Upper lobe of right lung (tissue), 1 donor: ENCODE measurements at places on chromosomes 11 and 22. TPM values are rescaled to one million over a fixed set of nuclear protein-coding genes. Genes with fewer than 3 reads are reported as not detected.
A peak's percentile ranks its signal among the peaks of the same experiment; 100 is the strongest.

Gene JAML
- 87.9 TPM for total RNA-seq

Gene NPTXR
- 6.3 TPM for total RNA-seq

DNA sequence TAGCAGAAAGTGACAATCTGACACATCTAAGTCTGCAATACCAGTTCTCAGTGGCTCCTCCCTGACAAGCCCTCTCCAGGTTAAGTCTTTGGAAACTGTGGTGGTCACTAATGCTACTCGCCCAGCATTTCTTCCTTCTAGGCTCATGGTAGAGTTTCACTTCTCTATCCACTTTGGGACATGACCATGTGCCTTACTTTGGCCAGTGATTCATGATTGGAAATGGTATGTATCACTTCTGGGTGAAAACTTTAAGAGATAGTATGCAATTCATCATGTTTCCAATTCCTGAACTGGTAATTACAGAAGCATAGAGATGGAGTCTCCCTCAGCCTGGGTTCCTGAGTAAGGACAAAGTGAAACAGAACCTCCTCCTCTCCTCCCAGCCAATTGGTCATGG is 151.5 kb upstream of the LMO1 start:
- H3K27ac ChIP-seq = no peak overlapping the region
- no peaks in the 10 kb centered on the region for H3K36me3 ChIP-seq
- H3K4me3 ChIP-seq = no peak overlapping the region
- DNase-seq = no peak

DNA sequence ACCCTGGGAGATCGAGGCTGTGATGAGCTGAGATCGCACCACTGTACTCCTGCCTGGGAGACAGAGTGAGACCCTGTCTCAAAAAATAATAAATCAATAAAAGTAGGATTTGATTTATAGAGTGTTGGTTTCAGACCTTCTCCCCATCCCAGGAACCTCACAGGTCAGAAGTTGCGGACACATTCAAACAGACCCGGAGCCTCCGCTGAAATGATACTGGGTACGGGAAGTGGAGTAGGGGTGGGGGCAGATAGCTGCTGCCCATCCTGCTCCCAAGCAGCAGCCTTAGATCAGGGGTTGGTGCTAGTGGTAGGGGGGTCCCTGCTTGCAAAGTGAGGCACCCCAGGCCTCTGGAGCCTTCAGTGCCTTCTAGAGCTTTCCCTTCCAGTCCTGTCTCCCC is 7.8 kb downstream of the PRDM11 start:
- H3K27me3 ChIP-seq = no peaks in the 10 kb centered on the region
- H3K4me1 ChIP-seq = peaks cover 12% of the 10 kb centered on the region
- no peak for DNase-seq

GRCh38 chr11:66971488-66971887 is 3.6 kb upstream of the C11orf86 start:
- DNase-seq = no peak
- H3K36me3 ChIP-seq = no peaks in the 10 kb centered on the region
- no peaks in the 10 kb centered on the region for H3K27me3 ChIP-seq
- H3K4me1 ChIP-seq = peaks cover 12% of the 10 kb centered on the region
- peak overlapping the region; percentile 74 for H3K27ac ChIP-seq
- no peak overlapping the region for H3K4me3 ChIP-seq

DNA sequence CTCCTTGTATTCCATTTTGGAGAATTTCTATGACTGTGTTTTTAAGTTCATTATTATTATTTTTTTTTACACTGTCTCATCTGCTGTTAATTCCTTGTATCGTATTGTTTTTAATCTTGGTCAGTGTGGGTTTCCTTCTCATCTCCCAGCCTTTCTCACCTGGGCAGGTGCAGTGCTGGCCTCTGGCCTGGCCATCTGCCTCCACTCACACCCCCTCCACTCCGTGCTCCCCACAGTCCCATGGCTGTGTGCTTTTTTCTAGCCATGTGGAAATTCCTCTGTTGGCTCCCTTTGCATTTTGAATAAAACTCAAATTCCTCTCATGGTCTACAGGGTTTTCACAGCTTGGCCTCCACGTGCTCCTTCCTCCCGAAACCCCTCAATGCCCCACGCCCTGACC is 50.3 kb upstream of the LINC01488 start:
- no peaks in the 10 kb centered on the region for H3K27me3 ChIP-seq
- H3K4me1 ChIP-seq = no peaks in the 10 kb centered on the region
- no peak overlapping the region for H3K4me3 ChIP-seq
- no peak for DNase-seq
- no peaks in the 10 kb centered on the region for H3K36me3 ChIP-seq
